ENCODE measurements at places on chromosomes 12 and 14.

DNA sequence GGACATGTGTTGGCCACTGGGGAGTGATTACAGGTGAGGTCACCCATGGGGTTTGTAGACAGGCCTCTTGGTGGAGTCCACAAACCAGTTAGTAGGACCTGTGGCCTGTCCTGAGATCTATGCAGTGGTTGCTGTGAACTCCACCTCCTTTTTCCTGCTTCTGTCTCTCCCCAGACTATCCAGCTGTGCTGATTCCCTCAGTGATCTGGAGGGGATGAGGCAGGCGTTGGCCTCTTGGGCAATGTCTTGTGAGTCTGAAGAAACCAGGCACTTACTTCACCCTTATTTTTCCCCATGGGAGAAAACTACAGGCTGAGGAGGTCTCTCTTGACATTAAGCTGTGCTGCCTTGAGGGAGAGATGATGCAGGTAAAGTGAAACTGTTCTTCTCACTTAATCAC lies 257.2 kb upstream of the PRICKLE1 start:
- no peak for DNase-seq

DNA sequence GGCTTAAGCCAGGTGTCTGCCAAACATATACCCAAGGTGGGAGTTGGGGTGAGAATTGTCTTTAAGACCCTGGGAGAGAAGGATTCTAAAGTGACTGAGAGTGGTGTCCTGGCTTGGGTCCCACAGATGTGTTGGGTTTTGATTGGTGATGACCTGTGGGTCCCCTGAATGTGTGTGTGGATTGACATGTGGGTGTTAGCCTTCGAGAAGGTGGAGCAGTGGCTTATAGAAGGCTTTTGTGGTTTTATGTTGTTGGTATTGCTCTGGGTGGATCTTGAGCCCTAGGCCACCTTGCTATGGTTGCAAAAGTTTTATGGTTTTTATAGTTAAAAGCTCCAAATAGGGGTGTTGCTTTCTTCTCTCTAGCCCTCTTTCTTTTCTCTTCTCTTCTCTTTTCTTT lies 29.7 kb downstream of the PLEKHG3 start:
- DNase-seq: no peak

- no peak for DNase-seq
Measured at GRCh38 chr12:109772622-109773321, 59.1 kb downstream of the FAM222A start.

- no peak for DNase-seq
Measured at GRCh38 chr14:32865827-32866376, 72.8 kb upstream of the NPAS3 start.

GRCh38 chr12:29317556-29318363 lies 63.2 kb downstream of the ERGIC2 start:
- DNase-seq: peak; percentile 17

GRCh38 chr14:43336351-43336750 lies 1170.7 kb downstream of the FSCB start:
- DNase-seq: no peak

DNA sequence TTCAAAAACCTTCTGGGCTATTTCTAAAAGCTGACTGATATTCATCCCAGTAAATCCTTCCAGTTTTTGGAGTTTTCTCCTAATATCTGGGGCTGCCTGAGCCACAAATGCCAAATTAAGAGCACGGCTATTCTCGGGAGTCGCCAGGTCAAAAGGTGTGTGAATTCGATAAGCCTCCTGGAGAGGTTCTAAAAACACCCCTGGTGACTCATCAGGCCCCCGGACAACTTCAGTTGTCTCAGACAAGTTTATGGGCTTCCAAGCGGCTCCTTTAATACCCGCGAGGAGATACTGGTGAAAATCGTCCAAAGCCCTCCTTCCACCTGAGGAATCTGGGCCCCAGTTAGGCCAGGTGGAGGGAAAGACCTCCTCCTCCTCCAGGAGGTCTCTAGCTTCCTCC lies 677.1 kb downstream of the TMEM121 start:
- no peak for DNase-seq

DNA sequence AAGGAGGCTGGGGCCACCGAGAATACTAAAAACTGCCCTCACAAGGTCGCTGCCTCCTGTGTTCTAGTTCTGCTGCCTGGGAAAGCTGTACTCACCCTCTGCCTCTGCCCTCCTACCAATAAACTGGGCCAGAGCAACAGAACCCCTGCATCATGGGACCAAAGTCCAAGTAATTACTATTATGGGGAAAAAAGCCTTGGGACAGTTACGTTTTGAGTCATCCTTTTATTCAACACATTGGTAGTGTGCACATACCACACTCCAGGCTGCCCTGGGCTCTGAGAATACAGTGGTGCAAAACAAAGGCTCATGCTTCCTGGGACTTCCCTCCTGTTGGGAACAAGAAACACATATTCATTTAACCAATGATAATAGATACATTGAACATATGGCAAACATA lies 49.0 kb downstream of the CACNA1C start:
- no peak for DNase-seq

- DNase-seq: no peak
Measured at GRCh38 chr14:98822917-98823316, 449.1 kb downstream of the BCL11B start.

GRCh38 chr14:70454731-70455130 lies 2.8 kb downstream of the ADAM21 start:
- no peak for DNase-seq

GRCh38 chr12:7667125-7667524 lies 1.4 kb upstream of the APOBEC1 start:
- no peak for DNase-seq

GRCh38 chr12:127675936-127676335 lies 591.0 kb upstream of the TMEM132C start:
- DNase-seq: no peak

GRCh38 chr14:63972323-63972932 lies 119.6 kb downstream of the SYNE2 start:
- no peak for DNase-seq

DNA sequence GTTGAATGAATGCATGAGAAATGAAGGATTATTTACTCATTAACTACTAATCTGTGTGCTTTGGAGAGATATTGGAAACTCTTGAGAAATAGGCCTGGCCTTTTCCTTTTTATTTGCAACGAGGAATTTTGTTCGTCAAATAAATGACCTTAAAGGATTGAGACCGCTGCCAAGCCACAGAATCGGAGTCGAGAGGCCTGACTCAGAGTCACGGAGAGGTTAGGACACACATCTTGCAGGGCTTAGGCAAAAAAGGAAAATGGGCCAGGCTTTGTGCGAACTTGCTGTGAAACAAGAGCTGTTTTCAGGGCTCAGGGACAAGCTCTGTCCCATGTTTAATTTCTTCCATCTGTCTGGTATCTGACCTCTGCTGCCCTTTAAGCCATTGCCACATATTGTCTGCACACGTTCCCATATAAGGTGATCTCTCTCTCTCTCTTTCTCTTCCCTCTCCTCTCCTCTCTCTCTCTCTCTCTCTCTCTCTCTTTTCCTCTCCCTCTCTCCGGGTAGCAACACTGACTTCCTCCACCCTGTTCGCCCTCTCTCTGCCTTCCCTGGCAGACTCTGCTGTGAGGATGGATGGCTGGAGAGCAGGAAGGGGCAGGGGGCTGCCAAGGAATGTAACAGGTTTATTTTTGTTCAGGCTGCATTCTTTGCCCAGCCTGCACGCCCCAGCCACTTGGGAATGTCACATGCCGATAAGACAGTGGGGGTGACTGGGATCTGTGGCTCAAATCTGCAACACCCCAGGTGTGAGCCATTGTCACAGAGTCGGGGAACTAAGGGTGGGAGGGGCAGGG lies 14.9 kb upstream of the IFT81 start:
- DNase-seq: no peak

DNA sequence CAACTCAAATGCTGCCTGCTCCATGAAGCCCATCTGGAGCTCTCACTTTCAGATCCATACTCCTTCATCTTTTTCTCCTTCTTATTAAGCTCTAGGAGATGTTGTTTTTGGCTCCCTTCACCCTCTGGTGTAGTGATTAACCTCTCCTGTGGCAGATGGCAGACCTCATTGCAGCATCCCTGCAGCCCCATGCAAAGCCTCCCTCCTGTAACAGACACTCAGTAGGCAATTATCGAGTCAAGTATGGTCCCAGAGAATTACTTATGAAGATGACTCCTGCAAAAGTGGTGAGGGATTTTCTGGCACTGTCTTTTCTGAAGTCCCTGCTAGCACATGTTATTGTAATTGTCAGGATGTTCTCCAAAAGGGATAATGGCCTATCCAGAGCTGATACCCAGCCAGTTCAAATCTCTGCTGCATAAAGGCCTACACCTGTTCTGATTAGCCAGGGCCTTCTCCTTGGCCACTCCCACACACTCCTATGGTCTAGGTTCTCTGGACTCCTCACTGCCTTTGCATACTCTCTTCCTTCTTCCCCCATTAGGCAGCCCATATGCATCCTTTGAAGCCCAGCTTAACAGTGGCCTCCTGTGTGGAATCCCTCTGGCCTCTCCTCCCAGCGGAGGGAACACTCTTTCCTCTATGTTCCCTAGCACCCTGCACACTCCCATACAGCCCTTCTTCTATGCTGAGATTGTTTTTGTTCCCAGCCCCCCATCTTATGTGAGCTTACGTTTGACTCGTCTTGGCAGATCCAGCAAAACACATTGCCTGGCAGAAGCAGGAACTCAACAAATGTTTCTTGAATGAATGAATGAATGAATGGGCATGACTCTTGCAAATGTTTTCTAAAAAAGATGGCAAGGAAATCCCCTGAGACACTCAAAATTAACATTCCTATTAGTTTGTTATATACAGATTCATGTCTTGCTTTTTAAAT lies 43.9 kb upstream of the MDM1 start:
- DNase-seq: no peak

GRCh38 chr12:18135509-18135908 lies 45.5 kb upstream of the RERGL start:
- no peak for DNase-seq

DNA sequence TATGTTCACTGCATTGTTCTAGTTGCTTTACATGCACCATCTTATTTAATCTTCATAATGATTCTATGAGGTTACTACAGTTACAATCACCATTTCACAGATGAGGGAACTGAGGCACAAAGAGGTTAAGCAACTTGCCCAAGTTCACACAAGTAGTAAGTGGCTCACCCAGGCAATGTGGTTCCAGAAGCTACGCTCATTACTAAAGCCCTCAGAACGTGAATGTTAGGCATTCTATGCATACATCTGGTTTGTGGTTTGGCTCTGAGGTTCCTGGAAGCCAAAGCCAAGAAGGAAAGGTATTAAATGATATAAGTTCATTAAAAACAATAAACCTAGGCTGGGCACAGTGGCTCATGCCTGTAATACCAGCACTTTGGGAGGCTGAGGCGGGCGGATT lies 14.4 kb upstream of the VRTN start:
- DNase-seq: no peak

DNA sequence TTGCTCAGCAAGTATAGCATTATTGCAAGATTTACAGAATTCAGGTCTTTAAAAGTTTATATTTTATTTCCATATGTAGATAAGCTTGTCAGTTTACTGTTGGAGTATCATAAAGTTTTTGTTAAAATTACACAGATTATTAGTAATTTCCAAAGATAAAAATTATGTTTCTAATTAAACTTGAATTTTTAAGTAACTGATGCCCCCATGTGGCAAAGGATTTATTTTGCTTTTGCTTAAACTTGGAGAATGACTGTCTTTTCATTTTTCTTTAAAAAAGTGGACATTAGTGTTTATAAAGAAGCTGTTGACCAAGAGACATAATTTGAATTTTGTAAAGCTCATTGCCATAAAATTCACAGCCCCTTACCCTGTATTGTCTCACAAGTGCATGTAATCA lies 45.8 kb downstream of the ETNK1 start:
- no peak for DNase-seq

GRCh38 chr14:93892923-93893558 lies 34.1 kb upstream of the FAM181A start:
- peak; percentile 33 for DNase-seq

GRCh38 chr14:86510491-86510890 lies 980.5 kb downstream of the FLRT2 start:
- no peak for DNase-seq

GRCh38 chr12:8018666-8019581 lies 13.6 kb upstream of the FOXJ2 start:
- DNase-seq: no peak

DNA sequence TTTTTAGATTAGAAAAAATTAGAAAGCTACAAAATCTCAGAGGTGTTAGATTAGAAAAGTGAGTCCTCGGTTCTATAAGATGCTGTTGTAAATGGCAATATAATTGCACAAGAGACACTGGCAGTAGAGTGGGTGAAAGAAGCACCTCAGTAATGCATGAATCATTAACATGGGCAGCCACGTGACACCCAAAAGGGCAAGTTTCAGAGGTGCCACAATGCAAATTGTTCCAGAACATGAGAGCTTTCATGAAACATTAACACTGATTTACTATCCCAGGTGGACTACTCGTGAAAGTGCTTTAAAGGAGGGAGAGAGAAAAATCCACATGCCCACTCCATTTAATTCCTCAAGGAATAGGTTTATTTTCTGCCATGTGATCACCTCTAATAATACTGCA lies 108.4 kb downstream of the PTPRR start:
- no peak for DNase-seq

- no peak for DNase-seq
Measured at GRCh38 chr14:53516261-53516774, 363.2 kb upstream of the DDHD1 start.

- DNase-seq: no peak
Measured at GRCh38 chr14:85634205-85634604, 104.3 kb downstream of the FLRT2 start.

- no peak for DNase-seq
Measured at GRCh38 chr14:20377171-20377570, 33.7 kb downstream of the PARP2 start.

- no peak for DNase-seq
Measured at GRCh38 chr14:79043194-79043889, 873.2 kb downstream of the NRXN3 start.

DNA sequence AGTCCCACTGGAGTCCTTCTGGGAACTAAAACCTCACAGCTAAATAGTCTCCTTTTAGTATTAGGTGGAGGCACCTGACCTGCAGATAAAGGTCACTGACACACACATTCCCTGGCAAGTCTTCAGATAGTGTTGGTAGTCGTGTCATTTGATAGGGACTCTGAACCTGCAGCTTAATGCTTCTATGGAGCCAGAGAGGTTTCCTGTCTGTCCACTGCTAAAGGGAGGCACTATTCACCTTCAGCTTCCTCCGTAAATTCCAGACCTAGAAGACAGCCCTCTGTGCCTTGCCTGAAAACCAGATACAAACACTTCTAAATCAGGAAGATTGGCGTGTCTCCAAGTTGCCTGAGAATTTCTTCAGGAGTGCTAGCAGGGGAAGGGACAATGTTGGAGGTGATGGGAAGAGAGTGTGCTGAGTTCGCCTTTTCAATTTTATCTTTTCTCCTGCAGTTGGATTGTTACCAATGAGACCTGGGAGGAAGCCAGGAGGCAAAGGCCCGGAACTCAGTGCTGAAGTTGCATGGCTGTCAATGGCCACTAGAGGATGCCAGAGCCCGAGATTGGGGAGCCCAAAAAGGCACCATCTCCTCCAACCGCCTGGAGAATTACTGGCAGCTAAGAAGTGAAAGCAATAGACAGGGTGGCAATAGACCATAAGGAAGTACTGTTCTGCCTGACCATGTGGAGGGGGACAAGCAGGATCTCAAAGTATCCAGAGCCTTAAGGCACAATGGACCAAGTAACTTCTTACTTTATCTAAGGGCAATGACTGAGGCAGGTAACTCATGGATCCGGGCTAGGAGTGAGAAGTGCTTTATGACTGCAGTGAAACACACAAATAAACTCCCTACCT lies 81.6 kb upstream of the SCAF11 start:
- DNase-seq: peak; percentile 18

- DNase-seq: no peak
Measured at GRCh38 chr14:34843011-34843554, 32.1 kb downstream of the BAZ1A start.
